ENCODE measurements at places on chromosomes 13 and 19.

DNA sequence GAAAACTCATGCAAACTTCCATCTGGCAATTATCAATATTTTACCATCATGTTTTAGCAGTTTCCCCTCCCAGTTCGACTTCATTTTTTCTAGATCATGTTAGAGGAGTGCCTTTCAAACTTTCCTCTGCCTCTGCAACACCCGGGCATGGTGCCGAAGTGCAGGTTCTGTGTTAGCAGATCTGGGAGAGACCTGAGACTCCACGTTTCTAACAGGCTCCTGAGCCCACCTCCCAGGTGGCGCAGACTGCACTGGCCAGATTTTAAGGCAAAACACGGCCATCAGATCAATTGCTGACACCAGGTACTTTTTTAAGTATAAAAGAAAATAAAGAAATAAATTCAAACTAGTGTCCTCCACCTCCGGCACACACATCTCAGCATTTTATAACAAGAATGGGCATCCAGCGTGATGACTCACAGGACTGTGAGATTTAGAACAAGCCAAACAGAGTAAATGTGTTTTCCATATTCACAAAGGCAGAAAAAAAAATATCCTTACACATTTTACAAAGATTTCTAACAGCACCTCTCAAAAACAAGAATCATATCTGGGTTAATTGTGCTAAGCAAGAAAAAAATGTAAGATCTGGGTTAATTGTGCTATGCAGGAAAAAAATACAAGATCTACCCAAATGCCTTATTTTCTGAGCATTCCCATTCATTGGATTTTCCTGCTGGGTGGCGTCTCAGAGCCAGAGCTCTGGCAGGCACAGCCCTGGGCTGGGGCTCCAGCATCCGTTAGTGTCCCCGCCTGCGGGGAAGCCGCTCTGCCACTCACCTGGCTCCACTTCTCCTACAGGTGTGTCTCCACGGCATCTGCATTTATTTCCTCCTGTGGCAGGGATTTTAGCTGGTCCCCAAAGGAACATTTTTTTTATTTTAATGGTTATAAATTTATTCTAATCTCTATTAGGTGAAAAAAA, 127.9 kb upstream of the SOX1 start:
- peak; percentile 46 for DNase-seq

GRCh38 chr13:43300865-43301264, 277.5 kb downstream of the DNAJC15 start:
- DNase-seq: no peak

GRCh38 chr19:46678110-46678732, 17.2 kb upstream of the DACT3 start:
- DNase-seq: no peak

GRCh38 chr13:89577301-89577700, 1770.2 kb upstream of the MIR17HG start:
- no peak for DNase-seq

- no peak for DNase-seq
These were observed 6.2 kb downstream of the PEAK3 start for GRCh38 chr19:2275588-2276428.

DNA sequence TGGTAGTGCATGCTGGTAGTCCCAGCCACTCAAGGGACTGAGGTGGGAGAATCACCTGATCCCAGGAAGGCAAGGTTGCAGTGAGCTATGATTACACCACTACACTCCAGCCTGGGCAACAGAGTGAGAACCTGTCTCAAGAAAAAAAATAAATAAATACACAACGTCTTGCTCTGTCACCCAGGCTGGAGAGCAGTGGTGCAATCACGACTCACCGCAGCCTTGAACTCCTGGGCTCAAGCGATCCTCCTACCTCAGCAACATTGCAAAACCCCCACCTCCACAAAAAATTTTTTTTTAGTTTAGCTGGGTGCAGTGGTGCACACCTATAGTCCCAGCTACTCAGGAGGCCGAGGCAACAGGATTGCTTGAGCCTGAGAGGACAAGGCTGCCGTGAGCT, 8.8 kb downstream of the TPM4 start:
- DNase-seq: no peak

DNA sequence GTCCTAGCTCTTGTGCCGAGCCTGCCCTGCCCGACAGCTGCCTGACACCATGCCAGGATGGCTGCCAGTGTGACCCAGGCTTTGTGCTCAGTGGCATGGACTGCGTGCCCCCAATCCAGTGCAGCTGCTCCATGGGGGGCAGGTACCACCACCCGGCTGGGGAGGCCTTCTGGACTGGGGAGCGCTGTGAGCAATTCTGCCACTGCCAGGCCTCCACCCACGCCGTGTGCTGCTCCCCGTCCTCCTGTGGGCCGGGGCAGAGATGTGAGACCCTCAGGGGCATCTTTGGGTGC, 9.4 kb upstream of the FXYD3 start:
- DNase-seq: no peak

DNA sequence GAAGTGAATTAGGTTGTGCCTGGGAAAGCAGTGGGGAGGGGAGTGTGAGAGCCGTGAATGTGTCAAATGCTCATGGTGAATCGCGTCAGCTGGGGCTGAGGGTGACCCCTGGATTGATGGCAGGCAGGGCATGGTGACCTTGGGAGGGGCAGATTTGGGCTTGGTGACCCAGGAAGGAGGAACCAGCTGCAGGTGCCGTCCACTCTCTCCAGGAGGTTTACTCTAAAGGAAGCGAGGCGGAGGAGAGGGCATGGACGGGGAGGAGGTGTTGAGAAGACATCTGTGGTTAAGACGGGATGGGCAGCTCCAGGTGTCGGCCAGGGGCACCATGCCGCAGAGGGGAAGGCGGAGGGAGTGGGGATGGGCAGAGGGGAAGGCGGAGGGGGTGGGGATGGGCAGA, 28.7 kb downstream of the TMEM255B start:
- DNase-seq: no peak

- no peak for DNase-seq
These were observed 10.8 kb upstream of the RANBP3 start for GRCh38 chr19:5988517-5989387.

GRCh38 chr13:41670873-41671443, 213.6 kb downstream of the RGCC start:
- DNase-seq: no peak

GRCh38 chr19:32876919-32877285, 7.3 kb upstream of the SLC7A9 start:
- no peak for DNase-seq

DNA sequence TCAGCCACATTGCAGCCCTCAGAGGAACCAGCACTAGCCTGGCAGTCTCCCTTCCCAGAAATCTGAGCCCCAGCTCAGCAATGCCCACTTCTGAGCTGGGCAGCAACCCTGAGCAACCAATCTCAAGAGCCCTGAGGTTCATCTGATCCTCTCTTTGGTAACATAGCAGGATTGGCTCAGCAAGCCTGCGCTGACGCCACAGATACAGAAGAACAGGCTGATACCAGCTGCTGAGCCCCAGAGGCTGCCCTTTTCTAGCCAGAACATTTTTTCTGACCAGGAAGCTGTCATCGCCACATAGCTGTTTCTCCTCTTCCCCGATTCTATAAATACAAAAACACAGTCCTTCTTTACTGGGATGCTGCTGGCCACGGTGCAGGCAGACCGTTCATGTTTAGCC, 59.8 kb downstream of the TRPM4 start:
- no peak for DNase-seq

DNA sequence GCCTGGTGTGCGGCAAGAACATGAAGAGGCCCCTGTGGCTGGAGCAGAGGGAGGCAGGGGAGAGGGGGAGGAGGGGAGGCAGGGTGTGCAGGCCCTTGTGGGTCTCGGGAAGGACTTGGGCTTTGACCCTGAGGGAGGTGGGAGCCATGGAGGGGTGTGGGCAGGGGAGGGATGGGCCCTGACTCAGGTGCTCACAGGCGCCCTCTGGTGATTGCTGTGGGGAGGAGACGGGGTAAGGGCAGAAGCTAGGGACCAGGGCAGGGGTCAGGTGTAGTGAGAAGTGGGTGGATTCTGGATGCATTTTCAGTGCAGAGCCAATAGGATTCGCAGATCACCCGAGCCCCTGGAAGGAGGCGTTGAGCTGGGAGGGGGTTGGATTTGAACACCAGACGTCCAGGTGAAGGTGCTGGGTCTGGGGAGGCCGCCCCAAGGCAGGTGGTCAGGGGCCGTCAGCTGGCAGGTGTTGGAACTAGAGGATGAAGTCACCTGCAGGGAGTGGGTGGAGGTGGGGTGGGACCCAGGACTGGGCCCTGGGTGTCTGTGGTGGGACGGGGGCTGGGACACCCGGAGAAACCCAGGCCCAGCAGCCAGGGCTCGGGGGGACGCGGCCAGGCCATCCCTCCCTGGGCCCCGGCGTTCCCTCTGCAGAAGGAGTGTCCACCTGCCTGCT, 185.4 kb downstream of the KDM4B start:
- no peak for DNase-seq

DNA sequence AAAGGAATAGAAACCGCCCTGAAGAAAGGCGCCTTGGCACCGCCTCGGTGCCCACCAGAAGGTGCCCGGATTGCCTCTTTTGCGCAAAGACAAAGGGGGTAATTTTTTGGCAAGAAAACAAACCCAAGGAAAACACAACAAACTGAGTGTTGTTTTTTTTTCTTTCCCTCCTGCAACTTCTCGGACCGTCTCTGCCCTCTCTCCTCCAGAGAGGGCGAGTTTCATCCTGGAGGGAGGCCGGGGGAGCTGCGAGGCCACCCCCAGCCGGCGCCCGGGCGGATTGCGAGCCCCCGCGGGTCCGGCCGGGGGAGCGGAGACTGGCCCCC, 2.3 kb downstream of the ZNF536 start:
- DNase-seq: no peak

DNA sequence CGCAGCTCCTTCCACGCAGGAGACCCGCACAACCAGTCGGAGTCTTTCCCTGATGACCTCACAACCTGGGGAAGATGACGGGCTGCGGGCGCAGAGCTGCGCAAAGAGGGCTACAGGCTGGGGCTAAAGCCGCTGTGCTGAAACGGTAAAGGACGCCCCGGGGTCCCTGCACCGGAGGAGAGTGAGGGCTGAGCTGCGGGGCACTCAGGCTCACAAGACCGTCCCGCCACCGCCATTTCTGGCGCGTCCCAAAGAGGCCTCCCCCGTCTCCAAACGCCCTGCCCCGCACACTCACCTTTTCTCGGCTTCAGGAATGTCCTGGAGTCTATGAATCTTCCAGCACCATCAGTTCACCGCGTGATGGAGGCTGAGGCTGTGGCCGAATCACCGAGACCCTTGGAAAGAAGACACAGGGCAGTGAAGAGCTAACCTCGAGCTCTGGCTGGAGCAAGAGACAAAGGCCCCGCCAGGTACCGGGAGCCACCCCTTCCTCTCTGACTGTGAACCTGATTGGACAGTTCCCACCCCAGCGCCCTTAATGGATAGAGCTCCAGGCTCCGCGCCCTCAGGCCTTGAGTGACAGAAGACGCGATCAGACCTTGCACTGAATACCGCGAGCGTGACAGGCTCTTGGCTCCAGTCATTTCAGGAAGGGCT, 41.8 kb upstream of the ZNF429 start:
- DNase-seq: no peak

Measured in NCI-H187 treated with DMSO at 0.1 percent for 48 hours (cell line).